ENCODE measurements at places on chromosomes 12 and 14.

DNA sequence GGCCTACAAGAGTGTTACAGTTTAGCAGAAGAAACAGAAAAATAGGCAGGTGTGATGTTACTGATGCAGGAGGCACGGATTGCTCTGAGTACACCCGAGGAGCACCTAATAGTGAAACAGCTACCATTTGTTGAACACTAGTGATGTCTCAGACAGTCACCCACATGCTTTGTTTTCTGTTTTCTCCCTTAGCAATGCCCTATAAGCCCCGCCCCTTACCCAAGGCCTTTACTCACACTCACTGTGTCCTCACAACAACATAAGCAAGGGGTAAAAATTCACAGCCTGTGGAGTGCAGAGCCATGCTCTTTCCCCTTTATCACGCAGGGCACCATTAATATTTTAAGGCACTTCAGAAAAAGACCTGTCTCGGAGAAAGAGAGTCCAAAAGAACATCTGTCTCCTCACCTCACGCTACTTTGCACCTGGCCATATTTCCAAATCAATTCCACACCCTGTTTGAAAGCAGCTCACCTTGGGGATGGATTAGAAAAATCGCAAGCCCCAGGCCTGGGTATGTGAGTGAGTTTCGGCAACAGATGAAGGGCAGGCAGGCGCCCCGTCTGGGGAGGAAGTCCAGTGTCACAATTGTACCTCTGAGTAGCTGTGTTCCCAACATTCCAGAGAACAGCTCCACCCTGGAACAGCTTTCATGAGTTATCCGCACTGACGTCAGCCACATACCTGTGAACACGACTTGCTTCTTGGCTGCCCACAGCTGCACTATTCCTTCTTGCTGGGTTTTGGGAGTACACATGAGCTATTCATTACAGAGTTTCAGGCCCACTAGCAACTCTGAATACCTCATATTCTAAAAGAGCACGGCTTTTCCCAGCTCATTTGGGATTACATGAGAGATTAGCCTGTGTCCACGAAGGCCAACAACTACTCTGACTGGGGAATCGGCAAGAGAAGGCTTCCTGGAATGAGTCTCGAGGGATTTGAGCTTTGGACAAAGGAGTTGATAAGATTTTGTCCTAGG, 26.0 kb downstream of the MAPK1IP1L start:
- peak; percentile 91 for DNase-seq

GRCh38 chr12:92778525-92778924, 75.7 kb downstream of the PLEKHG7 start:
- no peak for DNase-seq

DNA sequence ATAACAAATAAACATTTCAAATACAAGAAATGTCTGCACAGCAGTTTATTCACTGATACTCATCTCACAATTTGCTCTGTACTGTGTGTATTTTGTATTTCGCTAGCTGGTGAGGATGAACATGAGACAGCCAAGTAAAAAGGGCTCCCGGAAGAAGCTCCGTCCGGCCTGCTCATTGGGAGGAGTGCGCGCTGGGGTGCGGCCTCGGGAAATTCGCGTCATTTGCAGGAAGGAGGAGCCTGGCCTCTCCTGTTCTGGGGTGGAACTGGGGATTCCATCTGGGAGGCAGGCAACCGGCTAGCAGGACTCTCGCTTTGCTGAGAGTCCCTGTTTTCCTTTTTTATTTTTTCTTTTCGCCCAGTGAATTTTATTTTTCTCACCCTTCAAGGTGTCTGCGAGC, 368.4 kb upstream of the TMEM132C start:
- no peak for DNase-seq

DNA sequence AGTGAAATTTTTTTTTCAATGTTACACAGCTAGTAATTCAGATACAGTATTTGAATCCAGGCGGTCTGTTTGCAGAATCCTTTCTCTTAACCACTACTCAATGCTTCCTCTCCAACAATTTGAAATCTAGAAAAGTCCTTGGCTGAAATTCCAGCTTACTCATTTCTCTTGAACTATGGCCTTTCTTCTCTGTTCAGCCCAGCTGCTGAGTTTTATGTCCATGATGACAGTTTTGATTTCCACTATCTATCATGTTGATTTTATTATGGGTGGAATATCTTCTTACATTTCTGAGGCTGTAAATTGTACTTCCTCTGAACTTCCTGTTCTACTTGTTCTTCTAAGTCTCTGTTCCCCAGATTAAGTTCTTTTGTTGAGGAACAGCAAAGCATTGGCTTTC, 315.3 kb downstream of the DIO2 start:
- no peak for DNase-seq

GRCh38 chr12:98385641-98386040, 129.7 kb upstream of the TMPO start:
- no peak for DNase-seq

- DNase-seq = no peak
Measured at GRCh38 chr14:77406086-77406485, 17.2 kb downstream of the NOXRED1 start.

DNA sequence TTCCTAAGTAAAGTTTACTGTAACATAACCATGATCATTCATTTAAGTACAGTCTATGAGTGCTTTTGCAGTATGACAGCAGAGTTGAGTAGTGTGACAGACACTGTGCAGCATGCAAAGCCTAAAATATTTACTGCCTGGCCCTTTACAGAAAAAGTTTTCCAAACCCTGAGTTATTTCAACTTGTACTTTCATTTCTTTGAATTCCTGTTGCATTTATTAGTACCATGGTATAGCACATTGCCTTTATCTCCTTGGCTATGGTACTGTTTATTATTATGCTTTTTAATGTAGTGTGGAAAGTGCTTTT, 6.2 kb downstream of the ARHGAP5 start:
- no peak for DNase-seq

- DNase-seq = no peak
Measured at GRCh38 chr14:53493320-53493719, 340.2 kb upstream of the DDHD1 start.

DNA sequence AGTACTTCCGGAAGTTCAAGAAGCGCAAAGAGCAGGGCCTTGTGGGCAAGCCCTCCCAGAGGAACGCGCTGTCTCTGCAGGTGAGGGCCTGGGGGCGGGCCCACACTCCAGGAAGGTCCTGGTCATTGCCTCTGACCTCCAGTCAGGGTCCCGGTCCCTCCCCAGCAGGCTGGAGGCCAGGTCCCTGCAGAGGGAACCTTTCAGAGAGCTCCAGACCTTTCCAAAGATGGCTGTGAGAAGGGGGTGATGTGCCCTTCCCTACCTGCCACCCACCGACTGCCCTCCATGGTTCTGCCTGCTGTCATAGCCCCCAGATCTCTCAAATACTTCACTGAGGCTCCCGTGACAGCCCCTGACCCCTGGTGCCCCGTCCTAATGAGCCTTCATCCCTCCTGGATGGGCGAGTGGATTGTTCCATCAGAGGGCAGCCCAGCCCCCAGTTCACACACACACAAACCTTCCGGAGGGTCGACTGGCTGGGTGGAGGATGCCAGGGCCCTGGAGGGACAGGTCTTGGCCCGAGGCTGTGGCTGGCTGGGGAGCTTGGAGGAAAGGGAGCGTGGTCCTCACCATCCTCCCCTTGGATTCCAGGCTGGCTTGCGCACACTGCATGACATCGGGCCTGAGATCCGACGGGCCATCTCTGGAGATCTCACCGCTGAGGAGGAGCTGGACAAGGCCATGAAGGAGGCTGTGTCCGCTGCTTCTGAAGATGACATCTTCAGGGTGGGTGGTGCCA, 117.5 kb upstream of the FKBP4 start:
- DNase-seq = no peak

GRCh38 chr12:121990692-121991603, 30.7 kb upstream of the BCL7A start:
- no peak for DNase-seq

GRCh38 chr14:54275997-54276725, 120.6 kb upstream of the CDKN3 start:
- DNase-seq = no peak

DNA sequence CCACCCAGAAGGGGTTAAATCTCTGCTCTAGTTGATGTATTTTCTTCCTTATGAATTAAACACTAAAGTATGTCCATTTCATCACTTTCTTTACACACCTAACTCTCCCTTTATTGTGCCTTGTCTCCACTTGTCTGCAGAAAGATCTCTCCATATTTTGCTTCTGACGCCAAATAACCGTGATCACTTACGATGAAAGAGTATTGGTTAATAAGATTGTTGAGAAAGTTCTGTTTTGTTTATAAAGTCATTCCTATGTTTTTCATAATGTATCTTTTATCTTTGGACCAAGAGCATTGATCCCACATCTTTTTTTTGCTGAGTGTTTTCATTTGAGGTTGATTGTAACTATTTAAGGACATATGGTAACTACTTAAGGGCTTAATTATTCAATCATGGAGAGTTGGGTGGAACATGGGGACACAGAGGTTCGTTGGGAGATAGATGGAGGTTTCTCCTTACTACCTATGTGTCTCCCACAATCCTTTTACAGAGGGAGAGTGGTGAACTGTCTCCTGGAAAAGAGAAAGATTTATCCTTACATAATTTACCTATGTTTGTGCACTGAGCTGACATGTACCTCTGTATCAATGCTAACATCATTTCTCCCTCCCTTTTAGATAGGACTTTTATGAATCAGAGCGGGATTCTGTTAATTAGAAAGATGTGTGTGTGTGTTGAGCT, 120.7 kb upstream of the SLC38A2 start:
- DNase-seq = no peak

- DNase-seq = no peak
Measured at GRCh38 chr12:132834181-132834711, 5.6 kb upstream of the GOLGA3 start.

DNA sequence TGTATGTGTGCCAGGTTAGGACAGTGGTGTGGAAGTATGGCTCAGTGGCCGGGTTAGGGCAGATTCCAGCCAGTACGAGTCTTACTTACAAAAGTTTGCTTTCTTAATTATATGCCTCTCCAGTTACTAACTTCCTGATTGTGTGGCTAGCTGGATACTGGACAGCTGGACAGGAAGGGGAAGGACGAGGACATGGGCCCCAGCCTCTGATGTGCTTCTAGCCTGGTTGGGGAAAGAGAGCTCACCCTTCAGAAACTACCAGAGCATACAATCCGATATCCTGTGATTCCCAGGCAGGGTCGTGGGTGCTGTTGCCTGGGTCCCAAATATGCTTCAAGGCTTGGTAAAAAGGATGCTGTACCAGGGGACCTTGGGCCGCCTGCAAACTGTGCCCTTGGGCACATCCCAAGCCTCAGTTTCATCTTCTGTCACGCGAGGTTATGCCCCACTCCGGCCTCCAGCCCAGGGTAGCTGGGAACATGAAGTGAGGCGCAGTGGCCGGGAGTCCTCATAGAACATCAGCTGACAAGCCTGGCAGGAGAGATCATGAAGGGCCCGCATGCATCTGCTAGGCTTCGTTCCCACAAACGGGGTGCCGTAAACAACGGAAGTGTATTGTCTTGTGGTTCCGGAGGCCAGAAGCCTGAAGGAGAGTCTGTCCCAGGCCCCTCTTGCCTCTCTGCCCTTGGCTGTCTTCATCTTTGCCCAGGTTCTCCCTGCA, 23.2 kb upstream of the RIN3 start:
- DNase-seq = no peak

DNA sequence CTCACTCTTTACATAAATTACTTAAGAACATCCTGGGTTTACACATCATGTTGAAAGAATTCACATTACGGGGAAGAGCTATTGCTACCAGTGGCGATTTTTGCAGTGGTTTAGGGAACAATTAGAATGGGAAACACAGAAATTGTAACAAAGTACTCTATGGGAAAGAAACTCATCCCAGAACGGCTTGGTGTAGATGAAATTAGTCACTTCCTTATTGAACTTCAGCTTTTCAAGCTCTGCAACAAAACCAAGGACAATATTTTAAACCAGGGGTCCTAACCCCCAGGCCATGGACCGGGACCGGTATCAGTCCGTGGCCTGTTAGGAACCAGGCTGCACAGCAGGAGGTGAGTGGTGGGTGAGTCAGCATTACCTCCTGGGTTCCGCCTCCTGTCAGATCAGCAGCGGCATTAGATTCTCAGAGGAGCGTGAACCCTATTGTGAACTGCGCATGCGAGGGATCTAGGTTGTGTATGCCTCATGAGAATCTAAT, 32.3 kb upstream of the FICD start:
- DNase-seq = peak; percentile 14

DNA sequence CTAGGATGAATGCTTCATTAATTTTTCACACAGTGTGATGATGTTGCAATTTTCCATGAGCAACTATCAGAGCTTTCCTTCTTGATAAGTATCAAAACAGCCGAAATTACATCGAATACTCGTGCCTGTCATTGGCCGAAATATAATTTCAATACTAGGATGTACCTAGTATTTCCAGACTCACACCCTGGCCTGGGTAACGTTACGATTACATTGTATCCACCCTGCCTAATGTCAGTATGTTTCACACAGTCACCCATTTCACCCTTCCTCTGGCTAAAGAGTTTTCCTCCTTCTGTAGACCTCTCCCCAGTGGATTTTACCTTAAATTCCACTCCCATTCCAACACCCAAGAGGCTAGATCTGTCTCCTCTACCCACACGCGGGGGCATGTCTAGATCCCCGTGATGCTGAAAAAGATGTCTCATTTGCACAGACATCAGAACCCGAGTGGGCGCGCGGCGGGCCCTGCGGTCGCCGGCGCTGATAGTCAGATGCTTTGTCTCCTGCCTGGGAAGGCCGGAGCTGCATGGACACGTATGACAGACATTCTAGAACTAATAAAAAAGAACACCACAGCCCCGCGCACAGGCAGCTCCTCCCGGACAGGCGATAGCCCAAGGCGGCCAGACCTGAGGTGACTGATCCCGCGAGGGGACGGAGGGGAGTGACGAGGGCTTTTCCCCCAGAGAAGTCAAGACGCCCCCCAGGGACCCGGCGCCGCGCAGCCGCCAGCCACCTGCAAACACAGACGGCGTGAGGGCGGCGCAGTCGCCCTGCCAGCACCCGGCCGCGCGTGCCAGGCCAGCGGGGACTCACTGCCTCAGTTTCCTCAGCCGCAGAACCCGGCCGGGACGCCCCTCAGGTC, 723 bp downstream of the KIF21A start:
- DNase-seq = peak; percentile 55

GRCh38 chr14:87233806-87234384, 759.1 kb downstream of the GALC start:
- no peak for DNase-seq

GRCh38 chr14:59086241-59086882, 102.1 kb upstream of the DAAM1 start:
- no peak for DNase-seq

GRCh38 chr14:103144085-103144484, 20.8 kb downstream of the TNFAIP2 start:
- DNase-seq = no peak

- peak; percentile 55 for DNase-seq
Measured at GRCh38 chr12:52539083-52539820, 13.7 kb downstream of the KRT71 start.

GRCh38 chr14:59028476-59029202, 159.8 kb upstream of the DAAM1 start:
- DNase-seq = peak; percentile 80

- DNase-seq = no peak
Measured at GRCh38 chr14:35867280-35867629, 41.1 kb downstream of the BRMS1L start.
